Thymus (tissue), 14 donors: ENCODE measurements at places on chromosomes 13 and 19.
A peak's percentile ranks its signal among the peaks of the same experiment; 100 is the strongest.

DNA sequence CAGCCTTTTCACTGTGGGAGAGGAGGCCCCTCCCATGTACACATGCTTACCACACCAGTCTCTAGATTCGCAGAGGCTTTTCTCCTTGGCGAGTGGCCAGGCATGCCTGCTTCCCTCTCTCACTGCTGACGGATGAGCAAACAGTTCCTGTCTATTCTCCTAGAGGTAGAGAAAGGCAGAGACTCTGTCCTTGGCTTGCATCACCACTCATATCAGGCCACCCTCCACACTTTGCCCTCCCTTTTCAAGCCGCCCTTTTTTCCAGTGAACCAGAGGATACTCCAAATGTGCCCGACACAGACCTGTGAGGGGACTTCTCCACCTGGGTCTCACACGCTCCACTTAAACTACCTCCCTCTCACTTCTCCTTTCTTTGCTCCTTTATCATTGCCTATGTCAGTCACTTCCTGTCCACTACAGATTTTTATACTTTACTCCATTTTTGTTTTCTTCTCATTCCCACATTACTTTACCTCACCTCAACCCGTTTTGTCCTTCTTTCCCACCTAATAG, 284.6 kb downstream of the DNAJC15 start:
- DNase-seq = no peak

DNA sequence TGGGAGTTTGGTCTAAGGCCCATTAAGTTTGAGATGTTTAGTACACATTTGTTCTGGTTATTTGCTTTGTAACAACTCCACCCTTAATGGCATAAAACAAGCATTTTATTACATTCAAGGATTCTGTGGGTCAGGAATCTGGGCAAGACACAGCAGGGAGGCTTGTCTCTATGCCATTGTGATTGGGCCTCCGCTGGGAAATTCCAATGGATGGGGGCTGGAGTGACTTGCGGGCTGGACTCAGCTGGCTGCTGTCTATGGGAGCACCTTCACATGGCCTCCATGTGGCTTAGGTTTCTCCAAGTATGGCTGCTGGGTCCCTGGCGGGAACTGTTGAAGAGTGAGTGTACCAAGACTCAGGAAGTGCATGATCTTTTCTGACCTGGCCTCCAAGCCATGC, 159.0 kb downstream of the PAN3 start:
- DNase-seq = no peak

- DNase-seq = no peak
These were observed 19.9 kb downstream of the SSC5D start for GRCh38 chr19:55508120-55508519.

- DNase-seq = no peak
These were observed 4.6 kb downstream of the S1PR2 start for GRCh38 chr19:10226376-10227025.

DNA sequence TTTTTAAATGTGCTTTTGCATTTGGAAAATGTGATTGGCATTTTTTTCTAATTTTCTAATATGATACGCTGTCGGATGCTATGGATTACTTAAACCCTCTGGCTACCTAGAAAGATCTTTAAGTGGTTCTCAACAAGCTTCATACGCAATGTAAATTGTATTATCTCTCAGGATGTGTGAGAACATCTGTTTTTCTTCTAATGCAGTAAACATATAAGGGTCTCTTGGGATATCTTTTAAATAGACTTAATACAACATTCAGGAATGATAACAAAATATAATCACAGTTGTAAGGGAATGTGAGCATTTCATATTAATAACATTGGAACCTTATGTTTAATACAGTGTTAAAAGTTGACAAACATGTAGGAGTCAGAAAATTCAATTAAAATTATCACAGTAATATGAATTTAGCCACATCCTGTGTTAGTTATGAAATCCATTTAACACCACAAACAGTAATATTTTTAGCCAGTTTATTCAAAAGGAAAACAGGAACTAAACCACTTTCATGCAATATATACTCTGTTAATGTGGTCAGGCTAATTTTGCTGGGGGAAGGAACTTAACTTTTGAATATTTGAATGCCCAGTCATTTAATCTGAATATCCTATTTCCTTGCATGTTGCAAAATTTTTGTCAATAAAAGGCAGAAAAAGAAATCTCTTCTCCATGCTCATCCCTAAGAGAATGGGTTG, 15.0 kb upstream of the ALOX5AP start:
- no peak for DNase-seq

DNA sequence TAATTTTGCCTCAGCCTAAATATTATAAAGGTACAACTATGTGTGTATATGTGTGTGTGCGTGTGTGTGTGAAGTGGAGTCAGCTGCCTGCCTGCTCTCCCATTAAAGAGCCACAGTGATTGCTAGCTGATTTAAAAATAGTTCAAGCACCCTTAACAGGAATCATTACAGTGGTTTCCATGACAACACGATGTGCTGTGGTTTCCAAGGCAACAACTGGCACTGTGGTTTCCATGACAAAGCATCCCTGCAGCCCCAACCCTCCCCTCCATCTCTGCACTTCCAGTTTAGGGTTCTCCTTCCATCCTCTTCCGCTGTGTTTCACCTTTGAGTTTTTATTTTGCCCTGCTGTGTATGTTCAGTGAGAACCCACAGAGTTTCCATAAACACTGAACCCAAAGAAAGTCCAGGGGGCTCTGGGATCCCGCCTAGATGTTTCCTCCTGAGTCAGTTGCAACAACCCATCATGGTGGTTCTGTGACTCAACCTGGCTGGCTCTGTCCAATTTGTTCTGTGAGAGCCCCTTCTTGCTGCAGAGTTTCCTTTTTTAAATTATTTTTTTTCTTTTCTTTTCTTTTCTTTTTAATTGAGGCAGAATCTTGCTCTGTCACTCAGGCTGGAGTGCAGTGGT, 7.1 kb upstream of the PNMA8A start:
- DNase-seq = no peak

- no peak for DNase-seq
These were observed 6.6 kb upstream of the CD79A start for GRCh38 chr19:41870401-41870873.

DNA sequence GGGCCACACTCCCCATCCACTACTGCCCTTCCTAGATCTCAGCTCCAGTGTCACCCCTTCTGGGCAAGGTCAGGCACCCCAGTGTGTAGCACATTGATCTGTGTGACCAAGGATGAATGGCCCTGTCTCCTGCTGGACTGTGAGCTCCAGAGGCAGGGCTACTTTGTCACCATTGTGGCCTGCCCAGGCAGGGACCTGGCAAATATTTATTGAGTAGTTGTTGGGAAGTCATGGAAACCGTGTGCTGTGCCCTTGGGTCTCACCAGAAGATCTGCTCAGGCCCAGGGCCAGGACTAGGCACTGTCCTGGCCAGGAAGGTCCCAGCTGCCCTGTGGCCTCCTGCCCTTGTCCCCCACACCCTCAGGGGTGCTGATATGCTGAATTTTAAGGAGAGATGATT, 10.5 kb downstream of the NACC1 start:
- DNase-seq = no peak

DNA sequence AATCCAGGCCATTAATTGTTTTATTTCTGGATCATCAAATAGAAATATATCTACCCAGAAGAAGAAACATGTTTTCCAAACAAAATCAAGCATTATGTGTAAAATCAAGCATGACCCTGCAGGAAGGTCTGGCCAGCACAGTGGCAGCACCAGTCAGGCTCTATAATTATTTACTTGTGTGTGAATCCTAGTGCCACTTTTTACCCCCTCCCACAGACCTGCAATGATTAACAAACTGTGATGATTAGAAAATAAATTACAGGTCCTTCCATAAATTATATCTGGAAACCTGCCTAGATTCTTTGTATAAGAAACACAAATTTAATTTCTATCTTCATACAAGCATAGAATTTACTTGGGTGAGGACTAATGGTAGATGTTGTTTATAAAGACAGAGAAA, 186.1 kb downstream of the GPC6 start:
- DNase-seq = no peak

- no peak for DNase-seq
These were observed 27.2 kb upstream of the SEMA6B start for GRCh38 chr19:4586691-4587090.

- no peak for DNase-seq
These were observed 52.3 kb upstream of the ATP12A start for GRCh38 chr13:24627946-24628345.

GRCh38 chr19:5456841-5457200, 1.6 kb downstream of the ZNRF4 start:
- DNase-seq = no peak

- DNase-seq = peak; percentile 49
These were observed 15.0 kb downstream of the PPP5C start for GRCh38 chr19:46361915-46362314.

DNA sequence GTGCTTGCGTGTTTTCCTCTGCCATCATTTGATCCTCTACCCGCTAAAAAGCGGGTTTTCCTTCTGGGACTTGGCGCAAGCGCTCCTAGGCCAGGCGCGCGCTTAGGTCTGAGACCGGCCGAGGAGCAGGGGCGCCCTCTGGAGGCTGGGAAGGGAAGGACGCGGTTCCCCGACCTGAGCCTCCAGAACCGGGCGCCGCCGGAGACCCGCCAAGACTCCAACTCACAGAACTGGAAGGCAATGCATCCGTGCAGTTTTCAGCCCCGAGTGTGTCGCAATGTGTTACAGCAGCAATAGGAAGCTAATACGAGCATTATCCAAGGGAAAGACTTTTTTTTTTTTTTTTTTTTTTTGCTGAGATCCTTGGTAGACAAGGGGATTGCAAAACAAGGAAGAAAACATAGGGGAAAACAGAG, 190.9 kb downstream of the COL4A1 start:
- DNase-seq = peak; percentile 64

DNA sequence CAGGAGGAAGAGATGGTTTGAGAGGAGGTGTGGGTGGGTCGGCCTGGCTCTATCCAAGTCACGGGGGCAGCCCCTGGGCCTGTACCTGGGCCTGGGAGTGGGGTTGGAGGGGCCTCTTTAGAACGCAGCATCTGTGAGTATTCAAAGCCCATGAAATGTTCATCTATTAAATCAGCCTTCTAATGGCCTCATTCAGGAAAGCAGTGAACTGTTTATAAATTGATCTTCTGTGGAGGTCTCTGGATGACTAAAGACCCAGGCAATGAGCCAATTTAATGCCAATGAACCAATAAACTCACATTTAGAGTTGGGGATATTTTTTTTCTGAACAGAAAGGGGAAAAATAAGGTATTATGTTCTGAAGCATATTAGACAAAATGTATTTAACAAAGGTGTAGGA, 19.9 kb upstream of the GGACT start:
- DNase-seq = no peak

DNA sequence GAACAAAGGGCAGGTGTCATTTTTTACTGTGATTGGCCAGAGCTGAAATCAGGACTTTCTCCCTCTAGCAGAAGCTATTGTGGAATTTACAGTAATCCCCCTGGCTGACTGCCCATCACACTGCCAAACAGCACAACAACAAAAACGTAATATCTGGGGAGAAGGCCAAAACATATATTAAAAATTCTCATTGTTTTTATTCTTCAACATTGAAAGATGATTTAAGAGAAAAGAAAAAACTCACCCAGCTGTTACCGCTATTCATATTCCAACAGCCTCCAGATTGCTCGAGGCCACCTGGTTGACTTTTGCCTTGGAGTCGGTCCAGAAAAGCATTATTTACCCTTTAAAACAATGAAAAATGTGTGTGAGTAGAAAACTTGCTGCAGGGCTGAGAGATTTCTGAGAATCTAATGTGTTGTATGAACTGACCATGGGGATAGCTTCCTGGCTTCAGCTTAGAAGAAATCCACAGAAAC, 97.2 kb downstream of the EPSTI1 start:
- no peak for DNase-seq

DNA sequence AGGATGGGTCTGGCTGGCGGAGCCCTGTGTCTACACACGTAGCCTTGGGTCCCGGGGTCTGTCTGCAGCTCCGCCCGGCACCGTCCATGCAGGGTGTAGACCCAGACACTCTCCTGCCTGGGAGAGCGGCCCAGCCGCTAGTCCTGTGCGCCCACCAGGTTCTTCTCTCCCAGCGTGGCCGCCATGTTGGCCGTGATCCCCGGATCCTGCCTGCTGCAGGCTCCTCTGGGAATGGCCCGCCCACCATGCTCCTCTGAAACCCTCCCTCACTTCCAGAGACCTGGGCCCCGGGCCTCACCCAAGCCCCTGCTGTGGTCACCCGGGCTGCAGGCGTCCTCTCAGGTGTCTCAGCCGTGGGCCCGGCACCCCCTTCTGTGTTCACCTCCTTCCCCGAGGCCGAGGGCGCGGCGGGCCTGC, 57.7 kb upstream of the MCF2L start:
- no peak for DNase-seq

DNA sequence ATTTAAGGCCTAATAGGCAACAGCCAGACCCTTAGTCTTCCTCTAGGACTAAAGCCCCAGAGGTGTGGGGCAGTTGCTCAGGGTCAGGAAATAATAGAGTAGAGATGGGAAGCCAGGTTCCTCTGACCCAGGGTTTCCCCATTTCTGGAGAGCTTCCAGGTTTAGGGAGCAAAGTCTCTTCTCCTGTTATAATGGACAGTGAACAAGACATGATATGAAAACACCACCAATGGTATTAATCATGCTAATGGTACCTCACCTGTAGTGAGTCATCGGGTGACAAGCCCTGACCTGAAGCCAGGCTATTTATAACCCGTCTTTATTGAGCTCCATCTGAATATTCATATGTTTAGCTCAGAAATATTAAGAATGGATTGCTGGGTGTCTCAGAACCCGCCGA, 24.6 kb downstream of the BICRA start:
- DNase-seq = no peak

GRCh38 chr19:53912653-53913052, 3.6 kb downstream of the CACNG7 start:
- DNase-seq = no peak

DNA sequence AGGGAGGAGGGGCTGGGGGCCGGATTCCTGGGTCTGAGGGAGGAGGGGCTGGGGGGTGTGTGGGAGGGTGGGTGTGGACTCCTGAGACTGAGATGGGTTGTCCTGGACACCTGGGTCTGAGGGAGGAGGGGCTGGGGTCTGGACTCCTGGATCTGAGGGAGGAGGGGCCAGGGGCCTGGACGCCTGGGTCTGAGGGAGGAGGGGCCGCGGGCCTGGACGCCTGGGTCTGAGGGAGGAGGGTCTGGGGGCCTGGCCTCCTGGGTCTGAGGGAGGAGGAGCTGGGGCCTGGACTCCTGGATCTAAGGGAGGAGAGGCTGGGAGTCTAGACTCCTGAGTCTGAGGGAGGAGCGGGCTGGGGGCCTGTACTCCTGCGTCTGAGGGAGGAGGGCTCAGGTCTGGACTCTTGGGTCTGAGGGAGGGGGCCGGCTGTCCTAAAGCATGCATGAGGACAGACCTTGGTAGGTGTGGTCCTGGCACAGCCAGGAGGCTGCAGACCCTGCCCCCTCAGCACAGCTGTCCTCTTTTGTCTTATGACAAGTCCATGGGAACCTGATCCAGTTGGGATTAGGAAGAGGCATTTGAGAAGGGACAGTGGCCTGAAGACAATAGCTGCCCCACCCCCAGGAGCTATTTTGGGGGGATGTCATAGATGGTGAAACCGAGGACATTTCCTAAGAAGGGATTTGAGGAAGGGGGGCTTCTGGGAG, 1.3 kb downstream of the TNNT1 start:
- no peak for DNase-seq
